NCI-H2171 treated with DMSO at 0.1 percent for 48 hours (cell line): ENCODE measurements at places on chromosomes 3 and 15.

DNA sequence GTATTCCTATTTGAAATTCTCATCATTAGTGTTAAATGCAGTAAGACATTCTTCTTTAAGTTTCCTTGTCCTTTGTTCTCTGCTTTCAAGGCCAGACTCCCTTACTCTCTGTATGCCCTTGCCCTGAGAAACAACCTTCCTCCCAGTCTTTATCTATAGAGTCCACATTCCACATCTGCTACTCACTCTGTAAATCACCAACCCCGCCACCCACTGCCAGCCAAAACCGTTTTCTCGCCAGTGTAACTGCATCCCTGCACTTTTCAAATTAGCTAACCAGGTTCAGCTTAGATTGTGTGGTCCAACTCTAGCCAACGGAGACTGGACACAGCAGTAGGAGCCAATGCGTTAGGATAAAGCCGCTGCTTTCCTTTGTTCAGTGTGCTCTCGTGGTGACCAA is 402.4 kb upstream of the PDZRN3 start:
- no peak for DNase-seq

- DNase-seq = no peak
Measured at GRCh38 chr3:133424937-133425869, 25.3 kb downstream of the BFSP2 start.

DNA sequence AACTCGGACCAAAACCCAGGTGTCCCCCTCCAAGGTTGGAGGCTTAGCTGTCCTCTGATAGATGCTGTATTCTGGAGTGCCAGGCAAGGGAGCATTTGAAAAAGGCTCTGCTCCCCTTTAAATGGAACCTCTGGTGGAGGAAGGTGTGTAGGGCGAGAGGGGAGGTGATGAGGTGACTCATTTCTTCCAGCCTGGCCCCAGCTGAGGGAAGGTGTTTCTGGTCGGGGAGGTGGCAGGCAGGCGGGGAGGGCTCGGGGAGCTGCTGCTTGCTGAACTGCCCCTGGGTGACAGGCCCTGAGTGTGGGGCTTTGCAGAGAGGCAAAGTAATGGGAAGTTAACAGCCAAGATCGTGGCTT is 18.8 kb downstream of the PSTPIP1 start:
- DNase-seq = no peak

- no peak for DNase-seq
Measured at GRCh38 chr3:39519103-39519502, 51.6 kb downstream of the MOBP start.

- no peak for DNase-seq
Measured at GRCh38 chr3:194938845-194939531, 253.3 kb downstream of the FAM43A start.

GRCh38 chr3:154872696-154873095 is 207.4 kb upstream of the MME start:
- DNase-seq = no peak

DNA sequence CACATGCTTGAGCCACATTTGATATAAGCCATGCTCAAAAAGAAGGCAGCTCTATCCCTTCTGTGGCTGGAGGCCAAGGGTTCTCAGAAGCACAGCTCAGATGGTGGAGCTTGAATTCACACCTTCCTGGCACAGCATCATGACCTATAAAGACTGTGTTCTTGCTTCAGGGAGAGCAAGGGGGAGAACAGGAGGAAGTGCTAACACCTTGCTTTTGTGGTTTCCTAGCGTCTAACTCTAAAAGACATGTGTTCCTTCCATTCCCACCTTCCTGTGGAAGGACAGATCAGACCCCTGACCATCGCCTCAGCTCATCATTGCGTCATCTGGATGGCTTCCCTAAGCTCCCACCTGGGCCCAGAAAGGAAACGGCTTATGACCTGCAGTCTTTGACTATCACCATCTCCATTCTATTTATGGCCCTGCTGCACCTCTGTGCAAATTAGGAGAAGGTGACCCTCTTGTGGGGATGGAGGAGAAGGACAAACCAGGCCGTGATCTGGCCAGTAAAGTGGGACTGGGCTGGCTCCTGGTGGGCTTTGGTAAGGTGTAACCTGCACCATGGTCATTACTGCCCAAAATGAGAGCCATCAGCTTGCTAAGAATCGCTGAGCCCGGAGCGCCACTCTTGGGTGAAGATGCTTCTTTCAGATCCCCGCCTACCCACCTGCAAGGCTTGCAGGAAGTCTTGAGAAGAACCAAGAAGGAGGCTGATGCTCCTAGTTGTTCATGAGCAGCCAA is 128.5 kb downstream of the SERPINI1 start:
- DNase-seq = no peak
